ENCODE measurements at places on chromosomes 4 and X.

DNA sequence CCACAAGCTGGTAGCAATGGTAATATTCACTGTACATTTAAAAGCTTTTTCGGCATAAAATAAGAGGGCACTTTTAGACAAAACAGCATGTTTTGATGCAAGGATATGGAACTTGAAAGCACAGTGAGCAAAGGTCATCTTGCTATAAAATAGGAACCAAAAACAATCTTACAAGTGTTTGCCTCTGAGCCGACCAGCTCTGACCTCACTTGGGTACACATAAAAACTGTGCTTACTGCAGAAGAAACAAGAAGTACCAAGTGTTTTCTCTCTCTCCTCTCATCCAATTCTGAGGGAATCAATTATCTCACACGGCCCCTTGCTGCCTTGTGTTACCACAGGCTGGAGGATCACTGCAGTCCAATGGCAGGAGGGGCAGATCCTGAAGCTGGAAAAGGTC lies 4.8 kb upstream of the IQSEC2 start:
- no peak for DNase-seq

- DNase-seq: no peak
Measured at GRCh38 chr4:97917115-97917514, 226.2 kb downstream of the STPG2 start.

DNA sequence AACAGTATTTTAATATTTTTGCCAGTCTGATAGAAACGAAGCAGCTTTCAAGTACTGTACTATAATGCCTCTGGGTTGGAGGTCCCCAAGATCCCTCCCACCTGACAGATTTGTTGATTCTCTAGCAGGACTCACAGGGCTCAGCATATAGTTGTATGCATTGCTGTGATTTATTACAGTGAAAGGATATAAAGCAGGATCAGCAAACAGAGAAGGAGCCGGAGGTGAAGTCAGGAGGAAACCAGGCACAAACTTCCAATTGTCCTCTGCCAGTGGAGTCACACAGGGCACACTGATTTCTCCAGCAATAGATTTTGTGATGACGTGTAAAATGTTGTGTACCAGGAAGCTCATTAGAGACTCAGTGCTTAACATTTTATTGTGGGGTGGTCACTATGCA lies 19.0 kb downstream of the USP53 start:
- DNase-seq: peak; percentile 51

DNA sequence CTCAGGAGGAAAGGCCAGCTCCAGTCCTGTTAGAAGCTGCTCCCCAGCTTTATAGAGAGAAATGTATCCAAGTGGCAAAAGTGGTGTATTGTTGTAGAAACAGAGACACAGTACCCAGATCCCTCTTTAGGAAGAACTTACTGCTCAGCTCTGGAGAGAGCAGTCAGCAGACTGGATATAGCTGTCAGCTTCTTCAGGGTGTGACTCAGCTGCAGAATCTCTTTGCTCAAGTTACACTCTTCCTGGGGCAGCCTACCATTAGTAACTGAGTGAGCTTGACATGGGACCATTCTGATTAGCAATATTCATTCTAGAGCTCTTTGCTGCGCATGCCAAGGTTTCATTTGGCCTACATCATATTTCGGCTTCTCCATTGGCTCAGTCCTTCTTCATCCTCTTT lies 40.5 kb downstream of the ATP1B4 start:
- no peak for DNase-seq

GRCh38 chrX:51361251-51361650 lies 28.6 kb downstream of the NUDT10 start:
- no peak for DNase-seq

DNA sequence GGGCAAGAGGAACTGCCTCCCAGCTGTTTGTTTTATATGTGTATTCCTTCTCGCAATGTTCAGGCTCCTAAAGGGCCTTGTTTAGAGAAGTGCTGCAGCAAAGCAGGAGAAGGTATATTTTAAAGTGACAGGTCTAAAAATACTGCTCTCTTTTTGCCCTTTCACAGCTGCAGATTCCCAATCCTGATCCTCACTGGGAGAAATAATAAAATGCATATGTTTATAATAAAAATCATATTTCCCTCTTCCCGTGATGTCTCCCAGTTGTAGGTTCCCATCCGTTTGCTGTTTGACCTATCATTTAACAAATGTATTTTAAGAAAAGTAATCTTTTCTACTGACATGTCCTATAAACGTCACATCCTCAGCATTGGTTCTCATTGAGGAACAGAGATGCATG lies 62.7 kb upstream of the GPC4 start:
- DNase-seq: no peak

DNA sequence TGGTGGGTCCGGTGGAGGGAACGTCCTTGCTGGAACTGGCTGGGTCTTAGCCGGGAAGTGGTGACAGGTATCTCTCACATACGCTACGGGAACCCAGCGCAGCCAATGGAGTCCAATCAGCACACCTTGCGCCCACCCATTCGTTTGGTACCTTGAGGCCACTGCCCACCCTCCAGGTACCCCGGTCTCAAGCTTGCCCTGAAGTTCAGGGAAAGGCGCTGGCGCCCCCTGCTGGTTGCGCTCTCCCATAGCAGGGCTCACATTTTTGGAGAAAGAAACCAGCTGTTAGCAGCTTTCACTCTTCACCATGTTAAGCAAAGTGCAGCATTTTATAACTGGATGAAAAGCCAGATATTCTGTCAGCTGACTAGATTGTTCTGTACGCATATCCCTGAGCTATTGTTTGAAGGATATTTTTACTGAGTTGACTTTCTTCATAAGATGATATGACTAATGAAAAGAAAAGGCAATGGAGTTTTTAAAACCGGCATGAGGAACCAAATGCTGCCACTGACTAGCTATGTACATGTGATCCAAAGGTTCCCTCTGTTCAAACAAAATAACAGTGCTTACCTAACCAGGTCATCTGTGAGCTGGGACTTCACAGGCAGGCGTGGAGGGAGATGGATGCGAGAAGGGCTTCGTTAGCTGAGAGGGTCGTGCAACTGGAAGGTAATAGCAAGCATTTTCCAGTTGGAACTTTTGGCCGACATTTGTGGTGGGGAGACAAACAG lies 43.7 kb downstream of the OTOP1 start:
- peak; percentile 42 for DNase-seq

DNA sequence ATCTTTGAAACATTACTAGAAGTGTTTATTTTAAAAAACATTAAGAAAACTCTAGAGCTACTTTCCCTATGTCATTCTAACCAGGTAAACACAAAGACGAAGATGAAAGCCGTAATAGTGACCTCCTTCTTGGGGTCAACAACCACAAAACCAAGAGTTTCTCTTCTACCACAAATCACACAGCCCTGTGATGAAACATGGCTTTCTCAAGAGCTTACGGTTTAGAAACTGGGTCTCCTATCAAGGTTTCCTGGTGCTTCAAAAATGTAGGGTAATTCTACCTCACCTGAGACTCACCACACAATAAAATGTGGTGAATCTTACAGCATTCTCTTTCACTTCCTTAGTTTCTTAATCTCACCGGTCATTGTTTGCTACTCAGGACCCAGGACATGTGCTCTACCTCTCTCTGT lies 50.9 kb downstream of the CORIN start:
- DNase-seq: no peak

- peak; percentile 7 for DNase-seq
Measured at GRCh38 chr4:99404595-99405287, 30.4 kb downstream of the ADH7 start.

GRCh38 chr4:159269956-159270355 lies 167.1 kb downstream of the RAPGEF2 start:
- no peak for DNase-seq

DNA sequence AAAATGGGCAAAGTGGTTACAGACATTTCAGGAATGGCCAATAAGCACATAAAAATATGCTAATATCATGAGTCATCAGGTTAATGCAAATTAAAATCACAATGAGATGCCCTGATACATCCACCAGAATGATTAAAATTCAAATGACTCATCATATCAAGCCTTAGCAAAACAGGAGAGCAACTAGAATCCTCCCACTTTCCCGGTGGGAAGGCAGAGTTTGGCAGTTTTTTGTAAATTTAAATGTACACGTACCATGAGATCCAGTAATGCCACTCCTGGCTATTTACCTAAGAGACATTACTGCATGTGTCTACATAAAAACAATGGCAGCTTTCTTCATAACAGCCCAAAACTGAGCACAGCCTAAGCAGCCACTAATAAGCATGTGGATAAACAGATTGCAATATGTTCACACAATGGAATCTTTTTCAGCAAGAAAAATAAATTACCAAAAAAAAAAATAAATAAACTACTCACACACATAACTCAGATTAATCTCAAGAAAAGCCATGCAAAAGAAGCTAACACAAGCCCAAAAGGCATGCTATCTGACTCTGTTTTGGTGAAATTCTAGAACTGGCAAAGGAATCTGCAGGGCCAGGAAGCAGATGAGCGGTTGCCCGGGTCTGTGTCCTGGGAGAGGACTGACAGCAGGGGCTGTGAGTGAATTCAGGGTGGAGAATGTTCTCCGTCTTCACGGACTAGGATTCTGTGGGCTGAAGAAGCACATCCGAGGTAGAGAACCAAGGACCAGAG lies 48.8 kb downstream of the AFAP1 start:
- peak; percentile 66 for DNase-seq

- no peak for DNase-seq
Measured at GRCh38 chrX:46257451-46257879, 287.8 kb downstream of the ZNF674 start.

Measured in SK-MEL-5 (cell line).